AG04450 (cell line): ENCODE measurements at places on chromosomes 3 and 15. TPM values are rescaled to one million over a fixed set of nuclear protein-coding genes. Genes with fewer than 3 reads are reported as not detected.

Gene CCRL2
- 0.15 and 0.16 TPM in 2 replicates for polyA plus RNA-seq

Gene FHIT
- polyA plus RNA-seq, result 0.17 and 0.26 TPM in 2 replicates

Gene CYP8B1
- not detected in 2 replicates for polyA plus RNA-seq

Gene FAM81A
- not detected in 2 replicates for polyA plus RNA-seq

Gene PTPRG
- 24.2 and 26.5 TPM in 2 replicates for polyA plus RNA-seq

Gene PAQR5
- polyA plus RNA-seq, result 7.9 and 9.7 TPM in 2 replicates

Gene NPAP1
- not detected in 2 replicates for polyA plus RNA-seq

Gene SCN11A
- 0.05 TPM in 2 replicates for polyA plus RNA-seq

Gene ITIH3
- polyA plus RNA-seq, result 0.72 and 0.86 TPM in 2 replicates

Gene IDH2
- 84.2 and 108 TPM in 2 replicates for polyA plus RNA-seq

Gene KCNMB2
- polyA plus RNA-seq, result not detected in 2 replicates

Gene TRIM42
- not detected in 2 replicates for polyA plus RNA-seq

Gene LRRC3B
- polyA plus RNA-seq, result not detected in 2 replicates

Gene C3orf20
- polyA plus RNA-seq, result not detected in 2 replicates

Gene GOLGA6L25
- not detected in 2 replicates for polyA plus RNA-seq

Gene ACAD11
- 21.9 and 23.3 TPM in 2 replicates for polyA plus RNA-seq
